GF-D8 (cell line): ENCODE measurements at places on chromosomes 1 and 21.

DNA sequence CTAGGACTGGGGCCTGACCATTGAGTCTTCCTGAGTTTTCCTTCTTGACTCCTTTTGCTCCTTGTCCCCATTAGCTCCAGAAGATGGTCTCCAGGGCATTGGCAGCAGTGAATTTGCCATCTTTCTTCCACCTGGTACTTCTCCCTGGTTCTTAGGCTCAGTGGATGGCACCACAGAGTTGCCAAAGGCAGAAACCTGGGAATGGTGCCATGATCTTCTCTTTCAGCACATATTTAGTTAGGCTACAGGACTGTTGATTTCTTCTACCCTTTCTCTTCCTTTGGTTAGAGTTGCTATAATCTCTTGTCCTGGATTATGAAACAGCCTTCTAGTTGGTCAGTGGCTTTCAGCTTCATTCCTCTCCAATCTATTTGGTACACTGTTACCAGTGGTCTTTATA is 6.2 kb downstream of the ZBTB40 start:
- DNase-seq, result no peak

- DNase-seq, result no peak
Observed at GRCh38 chr1:65317866-65318653, 8.7 kb downstream of the DNAJC6 start.

DNA sequence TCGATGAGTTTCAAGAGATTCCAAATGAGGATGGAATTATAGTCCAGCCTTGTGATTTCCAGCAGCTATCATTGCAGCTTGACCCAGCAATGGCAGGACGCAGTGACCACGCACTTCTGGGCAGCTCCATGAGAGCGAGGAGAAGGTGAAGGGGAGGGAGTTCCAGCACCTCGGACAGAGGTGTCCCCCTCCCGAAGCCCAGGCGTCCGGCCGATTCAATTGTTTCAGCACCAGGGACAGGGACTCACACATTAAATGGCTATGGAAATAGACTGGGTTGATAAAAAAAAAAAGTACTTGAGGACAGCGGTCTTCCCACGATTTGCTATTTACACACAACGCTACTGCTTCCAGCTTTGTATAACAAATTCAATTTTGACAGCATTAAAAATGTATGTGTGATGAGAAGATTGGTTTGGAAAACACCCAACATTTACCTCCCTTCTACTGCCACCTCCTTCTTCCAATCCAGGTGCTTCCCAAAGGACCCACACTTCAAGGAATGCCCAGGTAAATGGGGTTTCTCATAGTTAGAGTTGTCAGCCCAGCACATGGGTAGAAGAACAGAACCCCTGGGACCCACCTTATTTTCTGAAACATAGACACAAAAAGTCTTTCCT is 71.8 kb downstream of the DISP3 start:
- peak; percentile 3 for DNase-seq

DNA sequence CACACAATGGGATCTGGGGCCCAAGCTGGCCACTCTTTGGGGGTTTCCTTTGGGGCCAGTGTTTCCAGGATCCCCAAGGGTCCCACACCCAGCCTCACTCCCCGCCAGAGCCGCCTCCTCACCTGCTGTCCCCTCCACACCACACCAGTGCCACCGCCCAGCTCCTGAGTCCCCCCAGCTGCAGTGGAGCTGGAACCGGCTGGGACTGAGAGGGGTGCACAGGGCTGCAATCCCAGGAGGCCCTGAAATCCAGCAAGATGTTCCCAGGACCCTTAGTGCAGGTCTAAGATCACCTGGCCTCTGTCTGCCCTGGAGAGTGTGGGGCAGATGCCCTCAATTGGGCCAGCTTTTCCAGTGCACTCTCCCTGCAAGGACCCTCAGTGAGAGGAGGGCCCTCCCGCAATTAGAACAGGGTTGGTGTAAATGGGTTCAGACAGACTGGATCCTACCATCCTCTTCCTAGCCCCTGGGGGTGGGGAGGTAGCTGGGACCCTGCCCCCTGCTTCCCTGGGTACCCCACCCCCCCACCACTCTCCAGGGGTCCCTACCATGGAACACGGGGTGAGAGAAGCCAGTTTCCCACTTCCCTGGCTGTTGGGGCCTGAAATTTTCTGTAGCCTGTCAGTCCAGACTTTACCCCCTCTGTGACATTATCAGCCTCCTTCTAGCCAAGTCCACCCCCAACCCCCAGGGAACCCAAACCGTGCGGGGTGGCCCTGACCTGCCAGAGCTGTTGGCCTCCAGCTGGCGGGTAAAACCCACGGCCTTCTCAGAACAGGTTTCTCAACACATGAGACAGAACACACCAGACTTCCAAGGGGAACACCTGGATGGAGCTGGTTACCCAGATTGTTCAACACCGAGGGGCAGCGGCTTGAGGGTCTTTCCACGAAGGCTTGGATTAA is 7.0 kb downstream of the KRTAP10-12 start:
- DNase-seq, result no peak

- no peak for DNase-seq
Observed at GRCh38 chr1:221815660-221816059, 73.8 kb upstream of the DUSP10 start.
